ENCODE measurements at places on chromosomes 2 and 18.

- no peak for DNase-seq
Observed at GRCh38 chr2:217262911-217263310, 403.0 kb upstream of the TNP1 start.

GRCh38 chr18:22485808-22486244 is 68.1 kb upstream of the CTAGE1 start:
- DNase-seq, result no peak

DNA sequence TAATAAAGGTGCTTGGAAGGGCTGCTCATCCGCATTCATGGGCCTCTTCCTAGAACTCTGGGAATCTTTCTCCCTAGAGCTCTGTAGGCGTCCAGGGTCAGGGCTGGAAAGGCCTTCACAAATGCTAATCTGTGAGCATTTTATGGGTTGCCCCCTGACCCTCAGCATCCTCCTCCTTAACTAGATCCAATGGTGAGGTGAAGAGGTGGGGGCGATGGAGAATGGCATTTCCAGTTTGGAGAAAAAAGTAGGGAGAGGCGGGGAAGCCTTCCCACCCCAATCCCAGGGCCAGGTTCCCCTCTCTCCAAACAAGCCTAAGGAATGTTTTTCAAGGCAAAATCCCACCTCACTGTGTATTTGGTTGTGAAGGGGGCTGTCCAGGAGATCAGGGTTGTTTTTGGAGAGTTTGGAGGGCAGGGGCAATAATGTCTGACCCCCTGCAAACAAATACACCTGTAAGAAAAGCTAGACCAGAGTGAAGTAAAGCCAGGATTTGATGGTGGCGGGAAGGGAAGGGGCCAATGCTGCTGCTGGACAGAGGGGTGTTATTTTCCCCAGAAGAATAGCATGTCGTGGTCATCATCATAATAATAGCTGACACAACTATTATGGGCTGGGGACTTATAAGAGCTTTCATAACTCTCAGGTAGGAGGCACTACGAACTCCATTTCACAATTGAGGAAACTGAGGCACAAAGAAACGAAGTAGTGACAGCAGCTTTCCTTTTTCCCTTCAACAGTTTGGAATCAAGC is 1.4 kb upstream of the MYCN start:
- no peak for DNase-seq

GRCh38 chr2:25000503-25001324 is 29.0 kb upstream of the DNAJC27 start:
- DNase-seq, result no peak

DNA sequence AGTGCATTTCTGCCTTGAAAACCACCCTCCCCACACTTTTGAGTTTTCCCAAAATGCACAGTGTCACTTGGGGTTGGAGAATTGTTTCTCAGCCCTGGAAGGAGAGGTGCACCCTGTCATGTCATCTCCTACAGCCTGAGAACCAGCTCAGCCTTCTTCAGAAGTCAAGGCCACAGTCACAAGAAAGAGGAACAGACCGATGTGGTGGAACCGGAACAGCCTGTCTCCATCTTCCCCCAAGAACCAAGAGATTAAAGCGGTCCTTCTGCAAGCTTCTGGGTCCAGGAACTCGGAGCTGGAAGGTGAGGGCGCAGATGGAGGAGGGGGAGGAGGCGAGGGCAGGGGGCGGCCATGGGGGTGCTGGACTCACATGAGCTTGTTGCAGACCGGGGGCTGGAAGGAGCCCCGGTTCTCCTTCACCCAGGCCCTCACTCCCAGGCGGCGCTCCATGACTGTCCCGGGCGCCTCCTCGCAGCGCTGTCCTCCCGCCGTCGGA is 248 bp downstream of the HAAO start:
- DNase-seq, result no peak

DNA sequence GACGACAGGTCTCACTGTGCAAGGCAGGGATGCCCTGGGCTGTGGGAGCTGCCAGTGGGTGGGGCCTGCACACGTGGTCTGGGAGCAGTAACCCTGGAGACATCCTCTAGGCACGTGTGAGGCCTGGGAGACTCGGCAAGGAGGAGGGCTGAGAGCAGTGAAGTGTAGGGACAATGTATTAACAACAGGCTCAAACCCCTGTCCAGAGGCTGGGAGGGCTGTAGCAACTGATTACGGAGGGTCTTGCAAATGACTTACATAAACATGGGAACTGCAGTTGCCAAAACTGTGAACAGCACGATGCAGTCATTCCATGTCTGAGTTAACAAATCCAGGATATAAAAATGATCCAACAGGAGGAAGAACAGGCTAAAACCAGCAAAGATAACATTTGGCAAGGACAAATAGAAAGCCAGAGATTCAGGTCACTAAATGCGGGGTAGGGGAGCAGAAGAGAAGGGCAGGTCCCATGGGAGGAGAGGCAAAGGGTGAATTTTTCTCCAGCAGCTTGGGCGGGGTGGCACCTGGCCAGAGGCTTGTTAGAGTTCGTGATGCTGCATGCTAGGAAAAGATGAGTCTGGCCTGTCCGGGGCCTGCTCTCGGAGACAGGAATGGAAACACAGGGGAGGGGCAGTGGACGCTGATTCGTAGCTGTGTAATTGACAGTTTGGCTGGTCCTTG is 44.9 kb downstream of the CYP27C1 start:
- no peak for DNase-seq

DNA sequence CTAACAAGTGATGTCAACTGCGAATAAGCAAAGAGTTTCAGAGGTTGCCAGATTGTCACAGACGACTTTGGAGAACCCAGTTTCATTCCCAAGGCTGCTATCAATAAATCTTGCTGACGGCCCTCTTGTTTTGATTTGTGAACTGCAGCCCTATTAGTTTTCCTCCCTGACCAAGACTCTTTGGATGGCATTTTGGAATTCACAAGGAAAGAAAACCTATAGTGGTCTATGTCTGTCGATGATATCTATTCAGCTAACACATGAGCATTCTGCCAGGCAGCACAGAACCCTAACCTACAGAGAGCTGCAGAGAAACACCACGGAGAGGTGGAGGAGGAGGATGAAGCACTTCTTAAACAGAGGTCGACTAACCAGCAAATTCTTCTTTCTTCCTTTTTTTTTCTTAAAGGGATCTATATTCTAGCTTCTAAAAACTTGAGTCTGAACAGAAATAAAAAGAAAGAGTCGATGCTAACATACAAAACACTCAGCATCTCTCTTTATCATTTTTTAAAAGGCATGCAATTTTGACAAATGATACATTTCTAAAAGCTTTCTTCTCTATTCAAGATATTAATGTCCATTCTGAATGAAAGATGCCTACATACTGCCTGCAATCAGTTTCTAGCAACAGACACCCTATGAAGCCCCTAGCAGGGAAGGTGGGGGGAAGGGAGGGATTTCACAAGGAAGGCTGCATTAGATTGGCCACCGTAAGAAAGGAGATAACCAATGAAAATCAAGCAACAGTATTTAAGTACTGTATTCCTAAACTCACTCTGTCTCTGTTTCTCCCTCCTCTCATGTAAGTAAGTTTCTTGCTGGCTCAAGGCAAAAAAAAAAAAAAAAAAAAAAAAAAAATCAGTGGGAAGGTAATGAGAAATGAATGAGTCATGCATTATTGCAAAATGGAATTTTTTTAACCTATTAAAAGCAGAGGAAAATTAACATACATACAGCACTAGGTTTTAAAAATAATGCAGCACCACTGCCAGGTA is 83.0 kb upstream of the CHRNA1 start:
- no peak for DNase-seq

GRCh38 chr2:11406958-11407381 is 59.0 kb downstream of the E2F6 start:
- DNase-seq, result no peak

DNA sequence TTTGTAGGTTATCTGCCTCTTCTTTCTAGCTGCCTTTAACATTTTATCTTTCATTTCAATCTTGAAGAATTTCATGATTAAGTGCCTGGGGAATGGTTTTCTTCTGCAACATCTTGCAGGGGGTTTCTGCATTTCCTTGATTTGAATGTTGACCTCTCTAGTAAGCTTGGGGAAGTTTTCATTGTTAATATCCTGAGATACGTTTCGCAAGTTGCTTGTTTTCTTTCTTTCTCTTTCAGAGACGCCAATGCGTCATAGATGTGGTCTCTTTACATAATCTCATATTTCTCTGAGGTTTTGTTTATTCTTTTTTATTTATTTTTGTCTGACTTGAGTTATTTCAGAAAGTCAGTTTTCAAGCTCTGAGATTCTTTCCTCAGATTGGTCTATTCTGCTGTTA is 225.7 kb downstream of the XIRP2 start:
- DNase-seq, result no peak

GRCh38 chr2:120783371-120783791 is 47.7 kb downstream of the GLI2 start:
- peak; percentile 10 for DNase-seq

DNA sequence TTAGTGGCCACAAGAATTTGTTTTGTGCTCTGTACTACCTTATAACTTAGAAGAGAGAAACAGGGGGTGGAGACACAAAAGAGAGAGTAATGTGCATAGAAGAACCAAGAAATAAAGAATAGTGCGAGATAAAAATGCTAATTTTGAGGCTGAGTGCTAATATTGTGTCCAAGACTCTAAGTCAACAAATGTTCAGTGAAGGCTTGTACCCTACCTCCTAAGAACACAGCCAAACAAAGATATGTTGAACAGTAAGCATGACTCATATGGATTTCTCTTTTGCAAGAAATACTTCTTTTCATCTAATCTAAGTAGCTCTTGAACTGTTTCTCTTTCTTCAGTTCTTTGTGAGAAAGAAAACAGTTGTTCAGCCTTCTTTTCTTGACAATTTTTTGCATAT is 45.2 kb downstream of the GAREM1 start:
- no peak for DNase-seq

DNA sequence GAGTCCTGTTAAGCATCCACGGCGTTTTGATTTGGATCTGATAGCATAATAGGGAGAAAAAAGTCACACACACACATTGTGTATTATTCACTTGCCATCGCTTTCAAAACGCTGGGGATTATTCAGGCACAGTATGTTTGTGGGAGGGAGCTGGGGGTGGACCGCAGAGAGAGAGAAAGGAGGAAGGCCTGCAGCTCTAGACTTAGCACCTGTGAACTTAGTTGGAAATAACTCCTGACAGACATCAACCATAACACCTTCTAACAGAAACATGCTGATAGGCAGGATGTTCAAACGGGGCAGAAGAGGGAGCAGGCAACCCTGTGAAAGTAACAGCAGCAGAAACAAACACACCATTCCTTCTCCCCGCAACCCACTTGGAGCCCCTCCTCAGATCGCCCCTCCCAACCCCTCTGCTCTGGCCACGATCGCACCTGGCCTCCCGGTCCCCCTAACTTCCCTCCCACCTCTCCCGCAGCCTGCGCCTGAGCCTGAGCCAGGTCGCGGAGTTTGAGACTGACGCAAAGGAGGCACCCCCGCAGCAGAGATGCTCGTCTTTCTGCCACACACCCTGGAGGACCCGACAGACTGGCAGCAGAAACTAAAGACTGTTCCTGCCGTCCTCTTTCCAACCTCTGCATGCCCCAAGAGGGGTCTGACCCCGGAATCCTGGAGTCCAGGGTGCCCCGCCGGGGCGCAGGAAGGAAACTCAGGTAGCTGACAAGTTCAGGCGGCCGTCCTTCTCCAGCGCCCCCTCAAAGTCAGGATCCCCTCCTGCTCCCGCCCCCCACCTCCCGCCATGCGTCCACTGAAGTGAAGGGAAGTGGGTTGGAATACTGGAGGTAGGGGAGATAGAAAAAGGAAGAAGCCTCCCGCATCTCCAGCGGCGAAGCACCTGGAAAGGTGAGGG is 738 bp downstream of the CHST9 start:
- DNase-seq, result no peak

GRCh38 chr18:38077229-38077628 is 511.6 kb upstream of the CELF4 start:
- DNase-seq, result no peak

DNA sequence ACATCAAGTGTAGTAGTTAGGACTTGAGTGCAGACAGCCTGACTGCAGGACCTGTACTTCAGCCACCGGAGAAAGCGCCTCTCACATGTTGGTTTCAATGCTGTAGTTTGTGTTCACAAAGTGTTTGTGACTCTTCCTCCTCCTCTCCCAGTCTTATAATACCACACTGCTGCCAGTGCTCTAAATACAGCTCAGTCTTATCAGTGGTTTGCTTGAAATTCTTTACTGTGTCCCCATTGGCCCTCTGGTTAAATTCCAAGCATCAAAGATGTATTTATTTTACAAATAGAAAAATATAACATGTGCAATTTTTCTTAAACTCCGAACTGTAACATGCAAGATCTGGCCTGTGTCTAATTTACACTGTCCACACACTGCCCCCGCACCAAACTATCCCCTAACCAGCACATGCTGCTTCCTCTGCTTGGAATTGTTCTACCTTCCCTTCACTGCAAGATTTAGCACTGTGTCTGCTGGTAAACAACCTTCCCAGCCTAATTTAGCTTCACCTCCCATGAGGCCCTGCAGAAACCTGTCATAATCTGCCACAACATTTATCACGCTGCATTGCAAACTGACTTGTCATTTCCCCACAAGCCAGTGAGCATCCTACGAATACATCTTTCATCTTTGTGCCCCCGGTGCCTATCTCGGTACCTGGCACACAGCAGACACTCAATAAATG is 77.1 kb downstream of the SUMO1 start:
- no peak for DNase-seq

DNA sequence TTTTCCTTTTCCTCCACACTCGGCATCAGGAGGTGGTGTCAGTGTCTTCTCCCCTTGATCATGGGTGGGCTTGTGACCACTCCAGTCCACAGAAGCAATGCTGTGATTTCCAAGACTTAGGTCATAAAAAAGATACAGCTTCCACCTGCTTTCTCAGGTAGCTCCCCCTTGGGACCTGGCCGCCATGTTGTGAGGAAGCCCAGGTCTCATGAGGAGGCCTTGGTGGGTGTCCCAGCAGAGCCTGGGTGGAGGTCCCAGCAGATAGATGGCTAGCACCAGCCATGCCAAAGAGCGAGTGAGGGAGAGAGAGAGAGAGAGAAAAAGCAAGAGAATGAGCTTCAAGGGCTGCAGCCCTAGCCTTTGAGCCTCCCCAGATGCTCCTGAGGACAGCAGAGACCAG is 16.0 kb downstream of the SLC66A2 start:
- peak; percentile 42 for DNase-seq

DNA sequence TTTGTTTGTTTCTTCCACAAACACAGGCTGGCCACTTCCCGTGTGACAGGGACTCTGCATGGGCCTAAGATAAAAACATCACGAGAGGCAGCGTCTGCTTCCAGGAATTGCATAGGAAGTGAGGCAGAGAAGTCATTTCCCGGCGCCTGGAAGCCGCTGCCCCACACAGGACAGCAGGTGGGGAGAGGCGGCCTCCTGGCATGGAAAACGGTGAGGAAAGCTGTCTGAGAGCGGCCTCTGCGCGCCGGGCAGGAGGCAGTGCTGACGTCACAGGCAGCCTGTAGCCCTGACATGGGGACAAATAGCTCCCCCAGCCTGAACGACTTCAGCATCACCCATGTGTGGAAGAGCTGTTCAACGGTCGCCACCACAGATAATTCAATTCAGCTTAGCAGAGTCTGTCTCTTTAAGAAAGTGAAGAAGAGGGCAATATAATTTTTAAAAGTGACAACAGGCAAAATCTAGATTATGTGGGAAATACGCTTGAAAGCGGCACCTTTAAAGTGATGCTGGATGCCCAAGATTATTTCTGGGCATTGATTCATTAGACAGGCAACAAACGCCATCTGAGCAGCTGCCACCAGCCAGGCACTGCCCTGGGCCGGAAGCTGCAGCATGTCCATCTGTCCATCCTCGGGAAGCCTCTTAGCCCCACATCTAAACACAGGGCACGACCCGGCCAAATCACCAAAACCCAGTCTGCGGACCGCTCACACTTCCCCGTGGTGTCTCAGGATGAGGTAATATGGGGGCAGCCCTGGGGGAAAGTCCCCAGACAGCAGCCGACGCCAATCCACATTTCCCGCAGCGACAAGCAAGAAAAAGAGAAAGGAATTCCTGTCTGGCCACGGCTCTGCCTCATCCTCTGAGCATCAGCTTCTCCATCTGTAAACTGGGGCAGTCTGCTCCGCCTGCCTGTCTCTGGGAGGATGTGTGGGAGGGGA is 138.9 kb downstream of the PXDN start:
- no peak for DNase-seq
